CD4-positive, alpha-beta T cell treated with Interleukin-2 at 100 ng/mL for 4 hours (primary cell): ENCODE measurements at places on chromosomes 12 and 14.

DNA sequence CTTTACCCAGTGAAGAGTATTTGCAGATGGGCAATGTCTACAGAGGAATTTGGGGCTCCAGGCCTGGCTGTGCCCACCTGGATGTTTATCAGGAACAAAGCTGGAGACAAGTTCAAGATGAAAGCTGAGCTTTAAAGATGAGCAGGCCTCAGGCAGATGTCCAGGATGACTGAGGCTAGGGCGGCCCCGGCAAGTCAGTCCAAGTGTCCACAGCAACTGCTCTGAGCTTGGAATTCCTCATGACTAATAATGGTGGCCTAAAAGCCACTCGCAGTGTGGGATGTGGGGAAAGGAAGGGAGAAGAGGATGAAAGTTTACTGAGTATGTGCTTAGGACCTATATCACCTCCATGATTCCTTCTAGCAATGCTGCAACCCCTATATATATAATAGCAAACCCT lies 128.2 kb upstream of the NOS1 start:
- no peak for DNase-seq

GRCh38 chr14:91685600-91685999 lies 46.3 kb downstream of the CATSPERB start:
- DNase-seq = no peak

- DNase-seq = no peak
Measured at GRCh38 chr12:7948589-7949260, 12.7 kb upstream of the SLC2A3 start.

- no peak for DNase-seq
Measured at GRCh38 chr12:129401572-129401971, 502.3 kb downstream of the TMEM132D start.

DNA sequence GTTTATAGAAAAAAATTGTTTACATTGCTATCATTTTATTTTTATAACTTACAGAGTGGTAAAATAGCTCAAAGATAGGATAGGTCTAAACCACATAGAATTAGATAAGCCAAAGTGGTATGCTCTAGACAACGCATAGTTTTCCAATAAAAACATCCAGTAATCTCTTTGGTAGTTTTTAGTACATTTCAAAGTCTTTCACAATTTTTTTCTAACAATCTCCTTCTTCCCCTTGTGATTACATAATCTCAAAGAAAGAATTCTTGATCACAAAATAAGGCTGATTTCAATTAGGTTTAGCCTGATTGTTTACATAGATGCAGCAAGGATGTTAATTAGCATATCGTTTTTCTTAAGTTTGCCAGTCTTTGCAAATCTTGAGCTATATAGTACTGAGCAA lies 460.0 kb downstream of the FUT8 start:
- no peak for DNase-seq
